Stimulated activated CD8-positive, alpha-beta memory T cell treated with anti-CD3 and anti-CD28 coated beads, Interleukin-4, amount 100 ng/mL, for 1 hour (primary cell): ENCODE measurements at places on chromosomes 3 and 15.

DNA sequence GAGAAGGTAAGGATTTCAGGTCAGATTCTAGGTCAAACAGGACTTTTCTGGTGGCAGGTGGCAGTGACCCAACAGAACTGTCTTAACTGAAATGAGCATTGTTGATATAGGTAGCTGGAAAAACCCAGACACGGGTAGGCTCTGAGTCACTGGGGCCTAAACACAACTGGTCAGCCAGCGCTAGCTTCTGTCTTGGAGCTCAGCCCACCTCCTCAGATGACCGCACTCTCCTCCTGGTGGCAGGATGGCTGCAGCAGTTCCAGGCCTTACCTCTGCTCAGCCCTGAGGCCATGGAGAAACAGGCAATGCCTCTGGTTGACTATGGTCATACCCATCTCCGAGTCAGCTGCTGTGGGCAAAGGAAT lies 61.1 kb upstream of the GATA2 start:
- no peak for DNase-seq

DNA sequence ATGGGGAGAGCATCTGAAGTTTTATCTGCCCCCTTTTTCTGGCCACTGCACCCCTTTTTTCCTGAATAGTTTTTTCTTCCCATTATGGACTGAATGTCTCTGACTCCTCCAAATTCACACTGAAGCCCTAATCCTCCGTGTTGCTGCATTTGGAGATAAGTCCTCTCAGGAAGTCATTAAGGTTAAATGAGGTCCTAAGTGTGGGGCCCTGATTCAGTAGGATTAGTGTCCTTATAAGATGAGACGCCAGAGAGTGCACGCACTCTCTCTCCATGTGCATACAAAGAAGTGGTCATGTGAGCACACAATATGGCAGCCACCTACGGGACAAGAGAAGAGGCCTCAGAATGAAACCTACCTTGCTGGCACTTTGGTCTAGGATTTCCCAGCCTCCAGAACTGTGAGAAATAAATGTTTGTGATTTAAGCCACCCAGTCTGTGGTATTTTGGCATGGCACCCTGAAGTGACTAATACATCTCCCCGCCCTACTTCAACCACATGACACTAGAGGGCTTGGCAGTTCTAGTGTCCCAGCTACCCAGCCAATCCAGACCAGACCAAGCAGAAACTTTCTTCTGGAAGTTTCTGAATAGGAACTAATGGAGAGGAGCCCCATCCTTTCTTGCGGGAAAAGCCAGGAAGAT lies 191.3 kb downstream of the PDE8A start:
- DNase-seq, result no peak

DNA sequence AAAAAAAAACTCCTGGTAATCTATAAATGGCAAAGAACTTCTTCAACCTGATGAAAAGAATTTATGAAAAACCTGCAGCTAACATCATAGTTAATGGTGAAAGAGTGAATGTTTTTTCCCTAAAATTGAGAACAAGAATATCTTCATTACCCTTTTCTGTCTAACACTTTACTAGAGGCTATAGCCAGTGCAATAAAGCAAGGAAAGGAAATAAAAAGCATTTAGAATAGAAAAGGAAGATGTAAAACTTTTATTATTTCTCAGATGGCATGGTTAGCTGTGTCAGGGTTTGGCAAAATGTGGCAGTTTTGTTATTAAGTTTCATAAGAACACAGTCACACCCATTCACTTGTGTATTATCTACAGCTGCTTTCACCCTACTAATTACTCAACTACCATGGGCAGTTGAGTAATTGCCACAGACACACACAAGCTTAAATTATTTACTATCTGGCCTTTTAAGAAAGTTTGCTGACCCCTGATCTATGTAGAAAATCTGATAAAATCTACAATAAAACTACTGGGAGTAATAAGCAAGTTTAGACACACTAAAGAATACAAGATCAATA lies 465.1 kb downstream of the MAGI1 start:
- no peak for DNase-seq

DNA sequence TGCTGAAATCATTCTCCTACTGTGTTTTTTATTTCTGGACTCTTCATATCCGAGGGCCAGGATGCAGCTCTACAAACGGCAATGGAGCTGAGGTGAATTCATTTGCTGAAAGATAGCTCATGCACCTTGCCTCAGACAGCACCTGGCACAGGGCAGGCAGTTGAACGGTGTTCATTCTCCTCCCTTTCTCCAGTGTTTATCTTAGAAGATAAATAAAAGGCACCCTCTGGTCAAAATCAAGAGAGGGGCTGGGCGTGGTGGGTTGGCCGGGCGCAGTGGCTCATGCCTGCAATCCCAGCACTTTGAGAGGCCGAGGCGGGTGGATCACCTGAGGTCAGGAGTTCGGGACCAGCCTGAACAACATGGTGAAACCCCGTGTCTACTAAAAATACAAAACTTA lies 79.3 kb upstream of the LMOD3 start:
- DNase-seq, result no peak

- DNase-seq, result no peak
These were observed 137.4 kb downstream of the GAP43 start for GRCh38 chr3:115760716-115761115.

DNA sequence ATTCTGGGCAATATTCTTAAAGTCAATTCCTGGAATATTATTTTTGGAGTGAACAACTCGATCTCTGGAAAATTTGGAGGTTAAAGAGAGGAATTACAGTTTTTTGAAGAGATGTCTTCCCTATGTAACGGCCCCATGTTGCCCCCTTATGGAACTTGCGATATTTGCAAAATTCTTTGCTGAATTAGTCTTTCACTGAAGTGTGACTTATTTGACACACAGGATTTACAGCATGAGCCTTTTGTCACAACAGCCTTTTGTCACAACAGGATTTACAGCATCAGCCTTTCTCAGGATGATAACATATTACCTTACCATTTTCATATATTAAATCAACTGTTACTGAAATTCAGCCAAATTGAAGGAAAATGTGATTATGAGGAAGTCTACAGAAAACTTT lies 37.8 kb upstream of the SPTSSB start:
- no peak for DNase-seq
